ENCODE measurements at places on chromosomes 11 and 22.

- DNase-seq = no peak
These were observed 22.1 kb upstream of the NNMT start for GRCh38 chr11:114273890-114274635.

GRCh38 chr11:69374946-69375310 lies 81.0 kb downstream of the MYEOV start:
- DNase-seq = no peak

- no peak for DNase-seq
These were observed 142.2 kb downstream of the FAM76B start for GRCh38 chr11:95647355-95647754.

- DNase-seq = no peak
These were observed 51.4 kb upstream of the ACAT1 start for GRCh38 chr11:108069947-108070346.

DNA sequence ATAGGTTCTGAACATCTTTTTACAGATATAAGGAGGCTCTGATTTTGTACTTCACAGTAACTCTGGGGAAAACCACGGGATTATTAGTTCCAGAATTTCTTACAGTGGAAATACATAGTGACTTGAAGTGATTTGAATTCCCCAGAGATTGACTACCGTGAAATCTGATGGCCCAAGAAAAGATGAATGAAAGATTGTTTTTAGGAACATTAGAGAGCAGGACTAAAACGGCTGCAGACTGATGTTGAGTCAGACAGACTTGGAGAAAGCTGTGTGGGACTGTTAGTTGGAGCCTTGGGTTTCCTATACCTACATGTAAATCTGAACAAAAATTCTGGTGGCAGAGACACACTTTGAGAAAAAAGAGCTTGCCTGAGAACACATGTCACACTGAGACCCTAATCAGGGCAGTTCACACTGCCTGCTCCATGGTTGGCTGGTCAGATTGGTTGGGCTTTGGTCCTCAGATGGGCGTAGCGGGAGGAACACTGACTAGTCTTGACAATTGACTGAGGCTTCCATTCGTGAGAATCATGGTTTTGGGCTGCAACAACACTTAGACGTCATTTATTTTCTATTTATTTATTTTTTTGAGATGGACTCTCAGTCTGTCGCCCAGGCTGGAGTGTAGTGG lies 6.8 kb downstream of the PPP6R3 start:
- no peak for DNase-seq

- no peak for DNase-seq
These were observed 91.1 kb upstream of the LMO1 start for GRCh38 chr11:8354622-8355415.

GRCh38 chr11:23555085-23555484 lies 694.8 kb upstream of the CCDC179 start:
- DNase-seq = no peak

DNA sequence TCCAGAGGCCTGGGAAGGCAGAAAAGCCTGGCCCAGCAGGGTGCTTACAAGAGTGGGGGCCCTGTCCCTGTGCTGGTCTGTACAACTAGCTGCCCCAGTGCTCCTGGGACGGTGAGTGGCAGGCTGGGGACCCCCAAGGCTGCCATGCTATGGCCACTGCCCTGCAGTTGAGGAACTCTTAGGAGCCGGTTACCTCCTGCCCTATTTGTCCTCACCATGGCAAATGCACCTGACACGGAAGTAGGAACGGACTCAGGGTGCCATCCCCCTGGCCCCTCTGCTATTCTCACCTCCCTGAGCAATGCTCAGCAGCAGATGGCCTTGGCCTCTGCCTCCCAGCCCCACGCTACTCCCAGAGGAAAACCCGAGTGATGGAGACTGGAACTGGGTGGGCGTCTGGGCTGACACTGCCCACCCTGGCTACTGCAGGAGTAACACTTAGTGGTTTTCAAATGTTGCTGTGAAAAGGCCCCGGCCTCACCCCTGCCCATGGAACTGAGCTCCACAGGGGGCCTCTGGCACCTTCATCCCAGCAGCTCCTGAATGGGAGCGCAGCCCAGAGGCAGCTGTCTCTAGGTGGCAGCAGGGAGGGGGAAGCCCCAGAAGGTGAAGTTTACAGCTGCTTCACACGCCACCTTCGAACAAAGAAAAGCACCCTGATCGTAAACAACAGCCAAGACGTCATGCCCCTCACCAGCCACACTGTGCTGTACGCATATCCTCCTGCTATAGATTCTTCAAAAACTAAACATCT lies 105.3 kb downstream of the CTTN start:
- no peak for DNase-seq

- DNase-seq = no peak
These were observed 119.8 kb upstream of the TBCEL start for GRCh38 chr11:120904116-120904515.

DNA sequence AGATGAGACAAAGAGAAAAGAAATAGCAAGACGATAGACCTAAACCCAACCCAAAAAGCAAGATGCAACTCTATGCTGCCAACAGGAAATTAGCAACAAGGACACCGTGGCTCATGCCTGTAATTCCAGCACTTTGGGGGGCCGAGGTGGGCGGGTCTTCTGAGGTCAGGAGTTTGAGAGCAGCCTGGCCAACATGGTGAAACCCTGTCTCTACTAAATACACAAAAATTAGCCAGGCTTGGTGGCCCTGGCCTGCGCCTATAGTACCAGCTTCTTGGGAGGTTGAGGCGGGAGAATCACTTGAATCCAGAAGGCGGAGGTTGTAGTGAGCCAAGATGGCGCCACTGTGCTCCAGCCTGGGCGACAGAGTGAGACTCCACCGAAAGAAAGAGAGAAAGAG lies 24.3 kb upstream of the IL10RA start:
- no peak for DNase-seq

DNA sequence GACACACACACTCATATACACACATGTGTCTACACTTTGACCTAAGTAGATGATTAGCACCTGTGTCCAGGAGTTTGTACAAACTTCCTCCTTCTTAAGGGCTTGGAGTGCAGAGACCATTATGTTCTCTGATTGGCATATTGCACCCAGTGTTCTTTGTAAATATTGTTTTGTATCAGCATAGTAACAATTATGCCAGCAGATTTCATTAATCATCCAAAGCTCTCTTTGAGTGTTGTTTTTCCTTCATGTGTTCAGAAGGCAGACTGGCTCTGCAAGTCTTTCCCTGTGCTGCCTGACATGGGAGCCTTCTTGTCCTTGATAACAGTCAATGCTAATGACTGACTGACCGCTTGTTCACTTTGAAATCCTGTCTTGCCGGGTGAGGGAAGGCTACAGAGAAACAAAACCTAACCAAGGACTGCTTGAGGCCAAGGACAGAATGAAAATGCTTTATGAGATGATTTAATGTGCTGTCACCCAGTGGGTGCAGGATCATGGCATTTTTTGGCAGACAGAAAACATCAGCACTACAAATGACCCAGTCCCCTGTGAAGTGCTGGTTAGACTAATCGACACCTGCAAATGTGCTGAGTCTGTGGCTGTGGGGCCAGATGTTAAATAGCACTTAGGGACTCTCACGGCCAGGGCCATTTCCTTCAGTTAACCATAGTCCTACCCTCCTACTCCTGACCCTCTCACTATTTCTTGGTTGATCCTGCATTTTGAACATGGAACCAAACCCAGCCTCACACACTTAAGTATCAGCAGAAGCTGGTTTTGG lies 6.6 kb upstream of the BARX2 start:
- no peak for DNase-seq

DNA sequence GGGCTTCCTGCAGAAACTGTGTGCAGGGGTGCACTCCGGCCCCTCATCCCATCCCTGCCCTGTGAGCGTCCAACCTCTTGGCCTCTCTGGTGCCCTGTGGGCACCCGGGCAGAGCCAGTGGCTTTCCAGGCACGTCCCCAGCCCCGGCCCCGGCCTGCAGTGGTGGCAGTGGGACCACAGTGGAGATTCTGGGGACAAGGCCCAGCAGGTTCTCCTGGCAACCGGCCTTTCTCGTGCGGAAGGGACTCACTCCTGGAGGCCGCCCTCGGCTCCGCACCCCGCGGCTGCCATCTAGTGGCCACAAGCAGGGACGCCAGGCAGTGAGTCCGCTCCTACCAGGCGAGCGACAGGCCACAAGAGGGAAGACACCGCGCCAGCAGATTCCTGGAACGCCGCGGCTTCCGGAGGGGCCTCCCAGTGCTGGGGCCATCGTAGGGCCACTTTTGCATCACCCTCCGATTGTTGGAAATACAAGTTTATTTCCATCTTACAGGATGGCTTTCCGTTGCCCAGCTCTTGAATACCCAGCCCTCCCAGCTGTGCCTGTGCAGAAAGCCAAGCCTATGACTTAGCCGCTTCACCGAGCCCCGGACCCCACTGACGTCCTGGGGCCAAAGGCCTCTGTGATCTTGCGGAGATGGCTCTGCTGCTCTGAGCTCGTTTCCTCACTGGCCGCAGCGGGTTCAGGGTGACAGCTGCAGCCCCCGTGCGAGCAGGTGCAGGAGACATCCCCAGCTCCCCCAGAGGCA lies 357.3 kb downstream of the CTTN start:
- peak; percentile 15 for DNase-seq

GRCh38 chr11:102986815-102987214 lies 31.3 kb upstream of the MMP13 start:
- no peak for DNase-seq

DNA sequence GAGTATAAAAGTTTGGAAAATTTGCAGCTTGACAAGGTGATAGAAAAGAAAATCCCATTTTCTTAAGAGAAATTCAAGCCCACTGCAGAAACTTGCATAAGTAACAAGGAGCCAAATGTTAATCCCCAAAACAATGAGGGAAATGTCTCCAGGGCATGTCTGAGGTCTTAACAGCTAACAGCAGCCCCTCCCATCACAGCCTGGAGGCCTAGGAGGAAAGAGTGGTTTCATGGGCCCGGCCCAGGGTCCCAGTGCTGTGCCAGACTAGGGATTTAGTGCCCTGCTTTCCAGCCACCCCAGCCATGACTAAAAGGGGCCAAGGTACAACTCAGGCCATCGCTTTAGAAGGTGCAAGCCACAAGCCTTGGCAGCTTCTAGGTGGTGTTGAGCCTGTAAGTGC lies 123.7 kb upstream of the TRPC6 start:
- DNase-seq = no peak

DNA sequence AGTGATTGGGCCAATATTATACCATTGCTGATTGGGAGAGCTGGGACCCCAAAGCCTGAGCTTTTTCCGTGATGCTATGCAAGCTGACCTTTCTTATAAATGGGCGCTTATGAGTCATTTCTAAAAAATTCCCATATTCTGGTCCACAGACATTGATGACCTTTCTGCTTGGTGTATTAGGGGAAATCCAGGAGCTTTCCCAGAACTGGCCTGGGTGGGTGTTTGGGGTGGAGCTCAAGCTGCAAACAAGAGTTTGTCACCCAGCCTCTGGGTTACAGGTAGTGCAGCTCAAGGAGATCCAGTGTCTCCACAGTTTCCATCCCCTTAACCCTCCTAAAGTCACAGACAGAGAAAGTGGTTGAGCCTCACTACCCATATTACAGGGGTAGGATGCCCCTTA lies 67.7 kb downstream of the CCDC81 start:
- no peak for DNase-seq

DNA sequence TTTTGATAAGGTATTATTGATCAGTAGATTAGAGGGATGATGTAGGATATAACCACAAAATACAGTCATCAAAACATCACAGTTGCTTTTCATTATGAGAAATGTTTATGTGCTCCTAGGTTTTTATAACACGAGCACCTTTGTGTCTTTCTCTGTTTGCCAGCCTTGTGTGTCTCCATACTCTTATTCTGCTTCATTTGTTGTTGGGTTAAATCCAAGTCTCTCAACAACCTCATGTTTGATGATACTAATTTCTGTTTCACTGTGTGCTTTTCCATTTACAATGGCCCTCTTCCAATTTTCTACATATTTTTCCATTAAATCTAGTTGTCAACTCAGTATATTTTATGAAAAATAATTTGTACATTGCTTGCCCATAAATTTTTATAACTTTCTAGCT lies 107.7 kb upstream of the POU2AF2 start:
- no peak for DNase-seq

GRCh38 chr22:22827187-22827939 lies 60.3 kb upstream of the IGLL5 start:
- DNase-seq = no peak

GRCh38 chr11:16167706-16168487 lies 188.4 kb downstream of the SOX6 start:
- DNase-seq = no peak

- DNase-seq = no peak
These were observed 19.4 kb upstream of the TMA7B start for GRCh38 chr22:39940757-39941305.

GRCh38 chr11:61045271-61045670 lies 57.0 kb upstream of the CD5 start:
- no peak for DNase-seq

DNA sequence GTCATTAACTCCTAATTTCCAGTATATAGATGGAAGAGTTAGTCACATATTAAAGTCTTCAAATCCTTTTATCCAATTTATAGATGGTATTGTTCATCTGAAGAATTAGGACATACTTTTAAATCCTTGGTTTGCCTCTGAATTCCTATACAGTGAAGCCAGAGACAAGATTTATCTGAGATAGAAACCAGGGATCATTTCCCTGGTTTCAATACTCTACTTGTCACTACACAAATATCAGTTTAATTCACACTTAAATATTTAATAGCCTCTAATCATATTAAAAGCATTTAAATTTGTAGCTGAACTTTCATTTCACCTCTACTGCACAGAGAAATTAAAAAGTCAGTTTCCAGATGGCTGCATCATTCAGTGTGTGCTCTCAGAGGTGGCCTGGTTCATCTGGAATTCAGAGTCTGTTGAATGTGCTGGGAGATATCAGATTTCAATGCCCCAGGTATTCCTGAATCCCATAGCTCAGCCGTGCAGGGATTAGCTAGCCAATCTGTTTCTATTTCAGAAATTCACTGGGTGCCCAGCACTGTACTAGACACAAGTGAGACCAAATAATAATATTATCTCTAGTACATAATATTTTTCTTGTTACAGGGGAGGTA lies 344.3 kb downstream of the AASDHPPT start:
- DNase-seq = no peak

- DNase-seq = no peak
These were observed 36.9 kb downstream of the DGCR2 start for GRCh38 chr22:19085233-19085718.

DNA sequence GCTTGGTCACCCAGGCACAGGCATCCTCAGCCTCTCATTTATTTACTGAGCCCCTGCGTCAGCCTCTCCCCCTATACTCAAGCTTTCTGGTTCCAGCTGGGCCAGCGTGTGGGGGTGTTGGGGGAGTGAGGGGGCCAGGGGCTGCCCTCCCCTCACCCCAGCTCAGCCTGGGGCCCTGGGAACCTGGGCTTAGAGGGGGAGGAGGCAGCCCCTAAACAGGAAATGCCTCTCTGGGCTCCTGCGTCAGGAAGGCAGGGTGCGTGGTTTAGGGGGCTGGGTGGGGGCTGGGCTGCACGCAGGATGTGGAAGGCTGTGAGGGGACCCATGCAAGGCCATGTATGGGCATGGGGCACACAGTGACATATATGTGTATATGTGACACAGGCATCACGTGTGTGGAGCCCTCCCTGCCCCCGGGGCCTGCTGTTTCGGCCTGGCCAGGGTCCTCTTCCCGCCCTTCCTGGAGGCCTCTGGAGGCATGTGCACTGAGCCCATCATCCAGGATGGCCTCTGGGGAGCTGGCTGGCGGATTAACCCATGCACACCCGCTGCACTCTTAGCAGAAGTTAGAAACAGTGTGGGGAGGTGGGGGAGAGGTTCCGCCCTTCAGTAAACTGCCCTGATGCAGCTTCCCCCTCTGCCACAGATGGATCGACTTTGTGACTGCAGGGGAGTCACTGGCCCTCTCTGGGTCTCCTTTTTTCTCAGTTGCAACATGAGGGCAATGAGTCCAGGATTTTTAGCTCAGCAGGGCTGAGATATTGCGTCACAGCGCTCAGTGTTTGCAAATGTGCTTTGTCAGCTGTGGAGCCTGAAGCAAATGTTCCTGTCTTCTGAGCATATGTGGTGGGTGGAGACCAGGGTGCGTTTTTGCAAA lies 1.1 kb upstream of the CD248 start:
- no peak for DNase-seq

Data from activated T-helper 9 cell treated with anti-CD3 and anti-CD28 coated beads, Interleukin-2, amount 50 U/mL, for 16 hours (primary cell).